ENCODE measurements at places on chromosomes 5 and 9.

DNA sequence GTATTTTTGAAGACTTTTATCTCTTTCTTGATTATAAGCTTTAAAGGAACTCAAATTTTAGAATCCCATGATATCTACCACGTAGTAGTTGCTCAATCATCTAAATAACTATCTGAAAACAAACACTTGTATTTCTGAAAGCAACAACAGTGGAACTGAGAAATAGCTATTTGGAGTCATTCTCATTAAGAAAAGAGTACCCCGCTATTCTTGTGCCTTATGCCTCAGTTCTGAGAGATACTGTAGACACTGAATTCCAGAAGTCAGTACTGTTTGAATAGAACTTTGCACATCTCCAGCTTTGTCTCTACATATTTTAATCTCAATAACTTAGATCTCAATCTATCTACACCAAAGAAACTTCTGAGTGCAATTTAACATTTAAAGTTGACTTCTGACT is 11.4 kb downstream of the CHD1 start:
- no peak for DNase-seq

- no peak for DNase-seq
Observed at GRCh38 chr5:133245191-133246052, 193.6 kb downstream of the HSPA4 start.

DNA sequence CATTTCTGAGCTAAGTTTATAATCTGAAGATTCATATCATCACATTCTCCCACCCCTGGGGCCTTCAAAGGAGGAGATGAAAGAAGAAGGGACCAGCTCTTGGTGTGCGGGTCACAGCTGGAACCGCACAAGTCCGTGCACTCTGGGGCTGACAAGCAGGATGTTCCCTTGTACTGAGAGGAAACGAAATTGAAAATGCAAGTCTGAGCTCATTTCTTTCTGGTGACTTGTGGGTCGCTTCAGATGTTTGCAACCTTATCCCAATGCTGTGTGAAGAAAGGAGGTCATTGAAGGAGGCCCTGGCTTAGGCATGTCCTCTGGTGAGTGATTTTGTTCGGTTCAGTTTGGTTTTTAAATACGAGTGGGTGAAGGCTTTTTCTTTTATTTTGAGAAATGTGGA is 59.6 kb downstream of the C9orf152 start:
- DNase-seq, result peak; percentile 85

DNA sequence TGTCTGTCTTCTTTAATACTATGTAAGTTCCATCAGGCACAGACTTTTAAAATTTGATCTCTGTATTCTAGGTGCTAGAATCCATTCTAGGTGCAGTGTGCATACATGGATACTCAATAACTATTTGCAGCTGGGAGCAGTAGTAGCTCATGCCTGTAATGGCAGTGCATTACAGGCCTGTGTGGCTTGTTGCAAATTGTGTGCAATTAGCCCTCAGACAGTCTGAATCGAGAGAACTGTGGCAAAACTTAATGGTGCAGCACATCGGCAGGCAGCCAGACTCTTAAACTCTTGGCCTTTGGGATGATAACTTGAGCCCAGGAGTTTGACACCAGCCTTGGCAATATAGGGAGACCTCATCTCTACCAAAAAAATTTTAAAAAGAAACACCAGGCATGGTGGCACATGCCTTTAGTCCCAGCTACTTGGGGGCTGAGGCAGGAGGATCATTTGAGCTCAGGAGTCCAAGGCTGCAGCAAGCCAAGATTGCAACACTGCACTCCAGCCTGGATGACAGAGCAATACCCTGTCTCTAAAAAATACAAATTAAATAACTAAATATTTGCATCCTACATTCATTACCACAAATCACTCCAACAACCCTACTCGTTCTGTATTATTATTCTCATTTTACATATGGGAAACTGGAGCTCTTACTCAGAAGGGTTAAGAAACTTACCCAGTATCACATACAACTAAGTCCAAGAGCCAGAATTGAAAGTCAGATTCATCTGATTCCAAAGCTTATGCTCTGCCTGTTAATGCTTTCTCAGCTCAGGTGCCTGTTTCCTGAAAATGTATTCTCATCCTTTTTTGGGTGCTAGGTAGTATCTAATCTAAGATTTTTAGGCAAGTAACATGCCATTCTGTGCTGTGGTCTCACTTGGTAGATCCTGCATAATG is 30.1 kb downstream of the PRKACG start:
- no peak for DNase-seq

GRCh38 chr5:162485666-162486292 is 418.2 kb downstream of the GABRG2 start:
- no peak for DNase-seq

DNA sequence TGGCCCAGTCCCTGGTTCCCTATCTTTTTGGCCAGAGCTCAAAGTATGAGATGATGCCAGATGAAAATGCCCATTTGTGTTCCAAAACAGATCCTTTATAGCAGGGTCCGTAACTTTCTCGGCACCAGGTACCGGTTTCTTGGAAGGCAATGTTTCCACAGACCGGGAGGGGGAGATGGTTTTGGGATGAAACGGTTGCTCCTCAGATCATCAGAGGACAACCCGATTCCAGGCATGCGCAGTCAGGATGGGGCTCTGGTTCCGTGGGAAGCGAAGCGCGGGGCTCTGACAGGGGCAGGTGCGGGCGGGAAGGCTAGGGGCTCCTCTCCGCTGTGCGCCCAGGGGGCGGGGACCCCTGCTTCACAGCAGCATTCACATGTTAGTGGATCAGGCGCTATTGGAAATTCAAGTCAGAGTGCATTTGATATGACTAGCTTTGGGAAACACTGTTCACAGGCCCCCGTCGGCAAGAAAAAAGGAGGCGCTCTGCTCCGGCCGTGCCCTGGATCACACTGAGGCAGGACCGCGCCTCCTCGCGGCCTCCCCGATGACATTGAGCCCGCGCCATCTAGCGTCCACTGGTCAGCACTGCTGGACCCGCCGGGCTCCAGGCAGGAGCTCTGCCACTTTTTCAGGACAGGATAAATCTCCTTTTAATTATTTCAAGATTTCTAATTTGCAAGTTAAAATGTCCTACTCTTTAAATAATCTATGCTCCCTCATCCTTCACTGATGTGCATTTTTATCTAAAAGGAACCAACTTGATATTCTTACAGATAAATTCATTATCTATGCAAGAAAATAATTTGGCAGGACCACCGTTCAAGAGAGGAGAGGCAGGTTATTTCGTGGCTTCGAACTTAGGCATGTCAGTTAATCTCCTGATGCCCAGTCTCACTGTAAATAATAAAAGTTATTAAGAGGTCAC is 190.0 kb downstream of the FANCC start:
- DNase-seq, result peak; percentile 44

DNA sequence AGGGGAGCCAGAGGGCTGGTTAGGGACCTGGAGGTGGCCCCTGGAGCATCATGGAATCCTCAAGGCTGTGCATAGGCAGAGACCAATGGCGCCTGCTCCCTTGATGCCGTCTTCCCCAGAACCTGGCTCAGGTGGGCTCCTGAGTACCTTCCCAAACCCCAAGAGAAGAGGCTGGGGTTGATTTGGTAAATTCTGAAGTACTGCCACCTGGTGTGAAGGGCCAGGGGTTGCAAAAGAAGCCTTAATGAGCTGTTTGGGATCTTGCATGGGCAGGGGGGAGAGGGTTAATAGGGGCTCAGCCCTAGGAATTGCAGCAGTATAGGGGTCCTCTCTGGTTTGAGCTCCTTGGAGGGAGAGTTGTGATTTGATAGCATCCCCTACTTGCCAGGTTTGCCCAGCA is 52.1 kb downstream of the CYSTM1 start:
- DNase-seq, result no peak

GRCh38 chr9:113868501-113868900 is 7.6 kb upstream of the ZNF618 start:
- DNase-seq, result no peak

DNA sequence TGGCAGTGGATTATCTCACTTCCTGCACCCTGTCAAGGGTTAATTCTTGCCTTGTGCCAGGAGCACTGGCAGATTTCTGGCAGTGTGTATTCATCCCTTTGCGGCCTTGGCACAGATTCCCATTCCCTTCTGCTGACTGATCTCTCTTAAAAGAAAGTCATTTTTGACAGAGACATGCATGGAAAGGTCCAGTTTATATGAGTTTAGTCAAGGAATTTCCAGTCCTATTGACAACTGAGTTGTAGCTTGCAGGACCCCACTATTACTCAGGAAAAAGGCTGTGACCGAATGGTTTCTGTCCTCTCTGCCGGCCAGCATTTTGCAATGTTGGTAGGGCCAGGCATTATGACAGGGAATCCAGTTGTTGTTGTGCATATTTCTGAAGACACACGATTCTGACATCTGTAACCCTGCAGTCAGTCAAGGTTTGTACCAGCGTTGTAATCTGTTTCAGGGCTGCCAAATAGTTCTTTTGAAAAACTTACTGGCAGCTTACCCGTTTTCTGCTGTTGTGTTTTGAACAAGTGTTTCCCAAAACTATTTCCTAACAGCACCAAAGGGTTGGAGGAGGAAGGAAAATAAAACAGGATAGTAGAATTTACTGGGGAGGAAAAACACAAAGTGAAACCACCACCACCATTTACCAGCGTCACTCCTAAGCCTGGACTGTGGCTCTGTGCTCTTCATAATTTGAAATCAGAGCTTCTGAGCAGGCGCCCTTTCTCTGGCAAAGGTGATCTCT is 243.4 kb upstream of the KLF4 start:
- no peak for DNase-seq

- DNase-seq, result no peak
Observed at GRCh38 chr5:169712428-169712827, 75.4 kb downstream of the DOCK2 start.

DNA sequence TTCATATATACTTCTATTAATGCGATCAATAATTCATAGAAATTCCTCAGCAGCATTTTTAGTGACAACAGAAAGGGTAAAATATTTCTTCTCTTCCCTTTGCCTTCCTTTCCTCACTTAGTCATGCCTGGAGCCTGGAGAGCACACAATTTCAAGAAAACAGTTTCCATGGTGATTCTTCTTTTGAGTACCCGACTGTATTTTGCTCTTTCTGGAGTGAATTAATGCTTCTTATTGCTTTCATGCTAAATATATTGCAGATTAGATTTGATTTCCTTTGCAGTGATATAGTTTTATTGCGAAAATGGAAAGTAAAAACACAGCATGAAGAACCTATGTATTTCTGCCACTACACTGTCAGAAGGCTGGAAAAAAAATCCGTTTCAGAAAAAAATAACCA is 153.5 kb downstream of the PPP2R2B start:
- no peak for DNase-seq

DNA sequence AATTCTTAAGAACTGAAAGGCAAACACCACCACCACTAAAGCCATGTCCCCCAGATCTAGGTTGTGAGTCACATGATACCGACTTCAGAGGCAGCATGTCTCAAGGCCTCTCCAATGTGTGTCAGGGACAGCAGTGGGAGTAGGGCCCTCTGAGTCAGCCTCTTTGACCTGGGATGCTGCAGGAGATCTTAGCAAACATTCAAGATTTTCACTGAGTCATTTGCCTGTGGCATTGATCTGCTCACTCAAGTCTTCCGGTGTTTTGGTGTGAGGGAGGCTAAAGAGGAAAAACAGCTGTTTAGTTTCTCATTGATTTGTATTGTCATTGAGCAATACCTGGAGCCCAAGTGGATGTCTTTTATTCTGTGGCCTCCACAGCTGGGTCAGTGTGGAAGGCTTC is 36.1 kb downstream of the TMC1 start:
- no peak for DNase-seq

- DNase-seq, result no peak
Observed at GRCh38 chr9:108869092-108869725, 7.1 kb downstream of the ACTL7A start.

- no peak for DNase-seq
Observed at GRCh38 chr9:23615569-23615968, 210.5 kb downstream of the ELAVL2 start.

- no peak for DNase-seq
Observed at GRCh38 chr9:105708405-105708804, 14.1 kb downstream of the TMEM38B start.

DNA sequence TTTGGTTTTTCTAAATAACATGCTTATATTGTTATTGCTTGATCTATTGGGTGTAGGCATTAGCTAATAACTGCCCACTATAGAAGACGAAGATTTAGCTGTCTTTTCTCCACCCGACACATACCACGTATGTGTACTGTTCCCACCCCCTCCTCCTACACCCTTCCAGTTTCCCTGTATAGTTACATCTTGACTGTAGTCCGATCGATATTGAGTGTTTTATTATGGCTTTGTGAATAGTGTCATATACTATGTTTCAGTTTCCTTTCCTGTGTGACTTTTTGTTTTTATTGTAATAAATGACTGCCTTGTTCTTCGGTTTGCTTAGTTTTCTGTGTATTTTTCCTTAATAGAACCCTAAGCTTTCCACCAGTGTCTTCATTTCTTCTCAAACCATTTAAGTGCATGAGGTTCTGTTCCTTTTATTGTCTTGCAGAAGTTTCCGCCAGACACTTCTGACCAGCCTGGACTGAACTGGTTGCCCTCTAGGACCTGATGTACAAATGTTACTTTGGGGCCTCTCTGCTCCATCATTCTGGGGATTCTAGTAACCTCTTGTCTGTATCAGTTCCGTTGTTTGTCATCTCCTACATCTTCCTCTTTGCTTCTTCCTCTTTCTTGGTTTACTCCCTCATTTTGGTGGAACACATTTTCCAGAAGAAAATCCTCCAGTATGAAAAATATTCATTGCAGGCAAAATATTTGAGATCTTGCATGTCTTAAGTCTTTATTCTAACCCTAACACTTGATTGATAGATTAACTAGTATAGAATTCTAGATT is 61.8 kb downstream of the PRKACG start:
- no peak for DNase-seq

DNA sequence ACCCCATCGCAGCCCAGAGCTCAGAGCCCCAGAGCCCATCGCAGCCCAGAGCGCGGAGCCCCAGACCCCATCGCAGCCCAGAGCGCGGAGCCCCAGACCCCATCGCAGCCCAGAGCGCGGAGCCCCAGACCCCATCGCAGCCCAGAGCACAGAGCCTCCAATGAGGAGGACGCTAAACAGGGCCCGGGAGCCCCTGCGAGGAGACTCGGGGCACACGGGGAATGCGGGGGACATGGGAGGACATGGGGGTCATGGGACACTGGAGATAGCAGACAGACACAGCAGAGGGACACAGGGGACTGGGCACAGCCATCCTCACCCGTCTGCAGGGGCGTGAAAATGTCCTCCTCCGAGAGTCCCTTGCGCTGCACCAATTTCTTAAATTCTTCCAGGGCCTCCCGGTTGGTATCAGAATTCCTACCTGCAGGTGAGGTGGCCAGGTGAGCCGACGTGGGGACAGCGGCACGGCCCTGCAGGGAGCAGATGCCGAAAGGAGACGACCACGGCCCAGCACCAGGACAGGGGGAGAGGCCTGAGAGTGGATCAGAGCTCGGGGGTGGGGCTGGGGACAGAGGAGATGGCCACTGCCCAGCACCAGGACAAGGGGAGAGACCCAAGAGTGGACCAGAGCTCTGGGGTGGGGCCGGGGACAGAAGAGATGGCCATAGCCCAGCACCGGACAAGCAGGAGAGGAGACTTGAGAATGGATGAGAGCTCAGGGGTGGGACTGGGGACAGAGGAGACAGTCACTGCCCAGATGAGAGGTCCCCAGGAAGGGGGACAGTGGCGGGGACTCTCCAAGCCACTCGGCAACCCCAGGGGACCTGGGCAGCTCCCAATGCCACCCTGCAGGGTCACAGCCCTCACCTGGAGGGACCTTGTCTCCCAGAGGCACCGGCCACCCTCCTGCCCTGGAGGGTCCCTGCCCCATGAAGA is 2.8 kb downstream of the OBP2B start:
- DNase-seq, result no peak

- no peak for DNase-seq
Observed at GRCh38 chr9:131319486-131319885, 30.0 kb downstream of the PLPP7 start.

All from NAMALWA (cell line).